ENCODE measurements at places on chromosomes 5 and 9.

DNA sequence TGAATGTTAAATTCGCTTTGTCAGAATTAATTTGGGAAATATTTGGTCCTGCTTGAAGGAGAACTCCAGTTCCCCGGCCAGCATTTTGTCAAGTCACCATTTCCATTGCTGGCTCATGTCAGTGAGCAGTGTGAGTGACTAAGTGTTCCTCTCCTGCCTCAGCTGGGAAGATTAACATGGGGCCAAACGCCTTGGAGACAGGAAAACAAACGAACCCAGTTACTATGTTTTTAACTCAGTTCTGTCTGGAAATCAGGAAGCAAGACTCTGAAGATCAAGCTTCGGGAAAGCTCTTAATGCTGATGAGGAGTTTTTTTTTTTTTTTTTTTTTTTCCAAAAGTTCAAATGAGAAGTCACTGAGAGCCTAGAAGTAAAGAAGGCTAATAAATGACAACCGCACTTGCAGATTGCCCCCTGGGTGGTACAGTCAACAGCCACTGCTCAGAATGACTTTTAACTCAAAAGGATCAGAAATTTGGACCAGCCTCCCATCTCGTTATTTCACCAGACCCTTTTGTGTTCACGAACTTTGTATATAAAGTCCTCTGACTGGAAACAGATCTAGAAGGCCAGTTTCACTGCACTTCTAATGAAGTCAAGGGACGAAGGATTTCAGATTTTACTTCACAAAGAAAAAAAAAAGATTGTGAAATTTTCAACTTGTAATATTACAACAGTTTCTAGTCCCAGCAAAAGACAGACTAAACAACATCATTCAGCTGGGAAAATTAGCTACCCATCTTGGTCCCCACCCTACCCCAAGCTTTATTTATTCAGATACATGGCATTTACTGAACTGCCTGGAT is 121.3 kb downstream of the LHFPL2 start:
- peak; percentile 39 for DNase-seq

GRCh38 chr9:81389569-81389993 is 299.8 kb downstream of the TLE1 start:
- DNase-seq: peak; percentile 43

DNA sequence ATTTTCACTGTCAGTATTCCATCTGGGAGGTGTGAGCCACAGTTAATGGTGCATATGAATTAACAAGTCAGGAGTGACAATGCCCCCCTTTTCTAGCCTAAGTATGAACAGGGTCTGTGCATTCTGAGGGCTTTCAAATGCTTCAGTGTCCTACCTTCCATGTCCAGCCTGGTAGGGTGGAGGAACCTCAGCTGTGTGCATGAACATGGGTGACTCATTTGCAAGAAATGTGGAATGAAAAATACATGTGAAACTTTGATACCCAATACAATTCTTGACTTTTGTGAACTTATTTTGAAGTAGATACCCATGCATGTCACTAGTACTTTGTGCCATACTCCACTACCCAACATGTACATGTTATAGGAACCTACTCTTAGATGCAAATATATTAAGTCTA is 375.8 kb downstream of the SEMA5A start:
- DNase-seq: no peak

- peak; percentile 22 for DNase-seq
Measured at GRCh38 chr5:6634306-6634705, 1.1 kb downstream of the SRD5A1 start.

- DNase-seq: peak; percentile 87
Measured at GRCh38 chr9:132169672-132170392, 8.0 kb downstream of the NTNG2 start.

- no peak for DNase-seq
Measured at GRCh38 chr9:122936883-122937282, 3.9 kb upstream of the RABGAP1 start.

Measured in DMS53 (cell line).